ENCODE measurements at places on chromosomes 11 and 22. TPM values are rescaled to one million over a fixed set of nuclear protein-coding genes. Genes with fewer than 3 reads are reported as not detected.

RIMBP3B gene
- total RNA-seq = not detected

NLRP14 gene
- under 0.01 TPM for total RNA-seq

TP53AIP1 gene
- total RNA-seq = 1.6 TPM

CARD16 gene
- total RNA-seq = 13.2 TPM

All from nasal cavity respiratory epithelium epithelial cell of viscerocranial mucosa (primary cell).